ENCODE measurements at places on chromosomes 16 and 17.

DNA sequence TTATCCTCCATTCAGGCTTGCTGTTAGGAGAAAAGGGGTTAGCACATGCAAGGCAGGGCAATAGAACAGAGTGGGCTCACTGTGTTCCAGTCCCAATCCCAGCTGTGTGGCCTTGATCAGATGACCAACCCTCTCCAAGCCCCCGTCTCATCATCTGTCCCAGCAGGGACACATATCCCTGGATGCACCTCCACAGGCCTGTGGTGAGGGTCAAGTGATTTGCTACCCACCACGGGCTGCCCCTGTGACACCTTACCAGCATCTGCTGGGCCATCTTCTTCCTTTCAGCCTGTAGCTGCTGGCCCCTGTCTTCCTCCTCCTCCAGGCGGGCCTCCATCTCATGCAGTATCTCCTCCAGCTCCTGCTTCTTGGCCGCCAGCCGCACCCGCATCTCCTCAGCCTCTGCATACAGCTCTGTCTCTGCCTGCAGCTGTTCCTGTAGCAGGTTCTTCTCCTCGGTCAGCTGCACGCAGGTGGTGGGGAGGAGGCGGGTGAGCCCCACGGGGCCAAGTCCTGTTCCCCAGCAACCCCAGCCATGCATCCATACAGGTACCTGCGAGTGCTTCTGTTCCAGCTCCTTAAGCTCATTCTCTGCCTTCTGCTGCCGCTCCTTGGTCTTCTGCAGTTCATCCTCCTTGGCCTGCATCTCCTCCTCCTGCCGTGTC is 91.3 kb downstream of the NDE1 start:
- DNase-seq = no peak

GRCh38 chr17:56260376-56261002 is 107.2 kb downstream of the ANKFN1 start:
- DNase-seq = no peak

GRCh38 chr17:13024016-13024415 is 6.2 kb upstream of the ELAC2 start:
- no peak for DNase-seq

- DNase-seq = no peak
These were observed 2.3 kb upstream of the IRX3 start for GRCh38 chr16:54288835-54289241.

DNA sequence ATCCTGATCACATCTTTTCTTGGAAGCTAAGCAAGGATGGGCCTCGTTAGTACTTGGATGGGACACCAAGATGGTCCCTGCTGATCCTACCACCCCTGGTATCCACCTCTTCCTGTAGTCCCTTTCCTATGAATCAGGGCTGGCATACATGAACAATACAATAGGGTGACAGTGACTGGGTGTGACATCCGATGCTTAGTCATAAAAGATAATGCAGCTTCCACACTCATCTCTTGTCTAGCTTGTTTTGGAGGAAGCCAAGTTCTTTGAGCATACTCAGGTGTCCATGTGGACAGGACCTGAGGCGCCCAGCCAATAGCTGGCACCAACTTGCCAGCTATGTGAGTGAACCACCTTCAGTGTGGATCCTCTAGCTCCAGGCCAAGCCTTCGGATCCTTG is 62.5 kb upstream of the NFAT5 start:
- DNase-seq = no peak

DNA sequence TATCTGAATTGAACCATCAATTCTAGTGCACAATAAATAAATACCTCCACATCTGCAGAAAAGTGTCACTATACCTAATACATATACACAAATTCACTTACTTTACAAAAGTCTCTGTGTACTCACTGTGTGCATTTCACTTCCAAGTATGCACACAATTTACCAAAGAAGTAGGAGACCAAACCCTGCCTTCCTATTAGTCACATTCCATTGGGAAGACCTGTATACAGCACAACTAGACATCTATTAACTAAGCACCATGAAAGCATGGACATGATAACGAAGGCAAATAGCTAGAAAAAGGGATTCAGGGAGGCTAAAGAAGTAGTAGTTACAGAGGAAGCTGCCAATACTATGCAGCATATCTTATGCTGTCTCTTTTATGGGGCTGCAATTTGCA is 139.5 kb downstream of the SNX11 start:
- DNase-seq = no peak

DNA sequence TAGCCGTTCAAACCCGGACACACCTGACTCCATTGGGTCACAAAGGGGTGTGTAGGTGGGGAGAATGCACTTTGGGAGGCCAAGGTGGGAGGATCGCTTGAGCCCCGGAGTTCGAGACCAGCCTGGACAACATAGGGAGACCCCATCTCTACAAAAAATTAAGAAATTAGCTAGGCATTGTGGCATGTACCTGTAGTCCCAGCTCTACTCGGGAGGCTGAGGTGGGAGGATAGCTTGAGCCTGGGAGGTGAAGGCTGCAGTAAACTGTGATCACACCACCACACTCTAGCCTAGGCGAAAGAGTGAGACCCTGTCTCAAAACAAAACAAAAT is 942 bp upstream of the PHOSPHO1 start:
- DNase-seq = no peak

Data from amniotic stem cell (primary cell).